Globus pallidus (tissue), 1 donor: ENCODE measurements at places on chromosomes 16 and 17.

GRCh38 chr17:11372692-11373091 is 131.7 kb downstream of the SHISA6 start:
- peak; percentile 10 for DNase-seq

- DNase-seq: peak; percentile 33
Measured at GRCh38 chr16:85514598-85515318, 98.4 kb upstream of the GSE1 start.

DNA sequence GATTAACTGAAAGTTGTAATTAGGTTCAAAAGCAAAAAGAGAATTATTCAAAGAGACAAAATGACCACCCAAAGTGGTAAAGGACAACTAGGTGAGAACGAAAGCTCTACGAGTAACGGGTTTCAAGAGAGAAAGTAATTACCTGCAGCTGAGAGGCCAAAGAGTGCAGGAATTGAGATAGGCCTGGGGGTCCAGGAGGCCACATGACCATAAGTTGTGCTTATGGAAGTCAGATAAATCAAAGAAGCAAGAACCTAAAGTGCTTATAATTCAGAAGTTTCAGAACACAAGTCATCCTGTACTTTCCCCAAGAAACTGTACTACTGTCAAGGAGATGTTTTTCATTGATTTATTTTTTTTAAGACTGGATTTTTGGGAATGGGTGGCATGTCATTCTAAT is 91.1 kb downstream of the TANGO6 start:
- DNase-seq: no peak

- no peak for DNase-seq
Measured at GRCh38 chr16:49781401-49781800, 74.5 kb downstream of the ZNF423 start.

DNA sequence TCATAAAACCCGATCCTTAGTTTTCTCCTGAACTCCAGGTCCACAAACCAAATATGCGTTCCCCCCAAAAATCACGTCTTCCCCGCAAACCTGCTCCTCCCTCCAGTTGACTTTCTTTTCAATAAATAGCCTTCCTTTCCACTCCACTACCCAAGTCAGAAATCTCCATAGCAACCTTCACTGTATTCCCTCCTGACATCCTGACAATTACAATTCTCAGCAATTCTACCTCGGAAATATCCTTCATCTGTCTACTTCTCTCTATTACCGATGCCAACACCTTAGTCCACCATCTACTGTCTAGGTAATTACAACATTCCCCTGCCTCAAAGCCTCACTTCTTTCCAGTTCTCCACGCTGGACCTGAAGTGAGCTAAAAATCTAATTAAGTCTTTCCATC is 50.7 kb downstream of the SMURF2 start:
- DNase-seq: no peak
